ENCODE measurements at places on chromosomes 2 and 18.

GRCh38 chr2:37816036-37816435 is 109.1 kb upstream of the RMDN2 start:
- no peak for DNase-seq

DNA sequence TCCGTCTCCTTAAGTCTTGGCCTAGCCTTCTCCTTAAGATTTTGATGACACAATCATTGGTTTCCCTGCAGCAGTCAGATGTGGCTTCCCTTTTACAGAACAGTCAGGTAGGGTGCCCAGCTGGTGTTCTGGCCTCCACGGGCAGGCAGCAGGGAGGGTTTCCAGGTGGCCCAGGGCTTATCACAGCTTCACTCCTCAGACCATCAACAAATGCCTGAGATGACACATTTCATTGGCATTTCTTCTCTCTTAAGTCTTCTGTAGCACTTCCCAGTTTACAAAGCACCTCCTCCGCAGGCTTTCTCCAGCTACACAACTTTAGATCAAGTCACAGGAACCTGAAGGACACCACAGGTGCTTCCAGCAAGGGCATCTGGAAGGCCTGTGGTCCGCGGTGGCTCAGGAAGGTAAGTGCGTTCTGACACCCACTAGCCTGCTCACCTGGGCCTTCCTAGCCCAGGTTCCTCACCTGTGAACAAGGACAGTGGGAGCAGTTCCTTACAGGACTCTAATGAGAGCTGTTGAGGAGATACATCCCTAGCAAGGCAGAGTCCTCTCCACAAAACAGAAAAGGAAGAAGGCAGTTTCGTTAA is 37.6 kb downstream of the PTPN18 start:
- DNase-seq = no peak

DNA sequence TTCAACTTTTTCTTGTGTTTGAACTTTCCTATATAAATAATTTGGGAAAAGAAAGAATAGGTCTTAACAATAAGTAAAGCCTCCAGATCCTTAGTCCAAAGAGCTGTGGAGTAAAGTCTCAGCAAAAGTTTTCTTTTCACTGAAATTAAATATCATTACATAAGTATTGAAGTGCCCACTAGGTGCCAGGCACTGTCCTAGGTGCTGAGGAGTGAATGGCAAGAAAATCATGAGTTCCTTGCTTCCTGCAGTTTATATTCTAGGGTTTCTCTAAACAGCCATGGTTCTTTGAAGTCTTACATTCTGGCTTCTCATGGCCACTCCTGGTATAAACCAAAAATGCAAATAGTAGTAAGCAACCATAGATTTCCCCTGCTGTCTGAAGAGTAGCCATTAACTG is 59.7 kb downstream of the SPP2 start:
- DNase-seq = no peak

- no peak for DNase-seq
These were observed 352.0 kb downstream of the RNF144A start for GRCh38 chr2:7269106-7269643.

DNA sequence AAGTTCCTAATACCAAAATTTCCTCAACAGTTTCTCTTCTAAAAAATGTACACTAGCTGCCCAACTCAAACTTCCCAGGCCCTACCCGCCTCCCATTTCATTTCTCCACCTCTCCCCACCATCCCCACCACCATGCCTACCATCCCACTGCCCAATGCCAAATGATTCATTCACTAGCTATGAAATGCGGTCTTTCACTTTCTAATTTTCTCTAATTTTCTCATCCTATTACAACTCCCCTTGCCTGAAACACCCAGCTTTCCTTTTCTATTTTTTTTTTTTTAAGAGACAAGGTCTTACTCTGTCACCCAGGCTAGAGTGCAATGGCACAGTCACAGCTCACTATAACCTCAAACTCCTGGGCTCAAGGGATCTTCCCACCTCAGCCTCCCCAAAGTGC is 38.4 kb downstream of the KIDINS220 start:
- DNase-seq = no peak

- no peak for DNase-seq
These were observed 37.1 kb downstream of the RNF152 start for GRCh38 chr18:61855449-61856378.

DNA sequence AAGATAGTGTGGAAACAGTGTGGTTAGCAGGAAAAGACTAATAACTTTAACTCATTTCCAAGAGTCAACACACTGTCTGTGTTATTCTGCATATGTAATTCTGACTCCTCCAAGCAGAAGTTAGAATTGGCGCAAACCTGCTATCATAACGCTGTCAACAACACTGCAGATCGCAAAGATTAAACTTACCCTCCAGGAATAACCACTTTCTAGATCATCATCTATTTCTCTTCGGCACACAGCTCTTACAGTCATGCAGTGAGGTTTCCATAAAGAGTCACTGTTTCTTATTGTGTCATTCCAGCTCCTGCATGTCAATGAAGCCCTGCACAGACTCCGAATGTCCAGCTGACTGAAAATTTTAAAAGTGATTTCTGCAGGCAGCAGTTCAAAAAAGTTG is 2.4 kb downstream of the FBXO48 start:
- DNase-seq = no peak

GRCh38 chr2:10584843-10585475 is 104.8 kb downstream of the NOL10 start:
- DNase-seq = peak; percentile 89

DNA sequence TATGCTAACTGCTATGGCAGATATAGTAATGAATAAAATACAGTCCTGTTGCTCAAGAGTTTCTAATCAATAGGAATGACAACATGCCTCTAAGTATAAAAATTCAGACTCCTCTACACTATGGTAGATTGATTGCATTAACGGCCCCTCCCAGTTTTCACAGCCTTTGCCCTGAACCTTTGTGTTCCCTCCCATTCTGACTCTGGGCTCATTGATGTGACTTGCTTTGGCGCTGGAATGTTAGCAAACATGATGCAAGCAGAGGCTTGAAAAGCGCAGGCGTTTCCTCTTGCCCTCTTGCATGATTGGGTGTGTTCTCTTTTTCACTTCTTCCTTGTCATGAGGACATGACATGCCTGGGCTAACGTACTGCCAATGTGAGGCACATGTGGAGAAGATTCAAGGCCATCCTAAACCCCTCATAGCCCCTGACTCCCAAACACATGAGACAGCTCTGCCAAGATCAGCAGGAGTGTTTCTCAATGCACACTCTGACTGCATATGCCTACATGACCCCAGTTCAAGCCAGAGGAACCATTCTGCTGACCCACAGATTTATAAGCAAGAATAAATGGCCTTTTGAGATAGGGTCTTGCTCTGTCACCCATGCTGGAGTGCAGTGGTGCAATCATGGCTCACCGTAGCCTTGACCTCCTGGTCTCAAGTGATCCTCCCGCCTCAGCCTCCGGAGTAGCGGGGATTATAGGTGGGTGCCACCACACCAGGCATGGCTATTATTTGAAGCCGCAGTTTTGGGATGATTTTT is 49.7 kb upstream of the CD28 start:
- DNase-seq = peak; percentile 33

GRCh38 chr2:98004047-98004446 is 8.3 kb upstream of the TMEM131 start:
- DNase-seq = no peak

- DNase-seq = no peak
These were observed 50.9 kb downstream of the REEP1 start for GRCh38 chr2:86286516-86286915.

- DNase-seq = no peak
These were observed at the start of gene PLEK for GRCh38 chr2:68365087-68365486. Gene PLEK, plus strand, starts transcription at chr2:68365282. Its CDS starts 70 bp downstream, at chr2:68365352.

DNA sequence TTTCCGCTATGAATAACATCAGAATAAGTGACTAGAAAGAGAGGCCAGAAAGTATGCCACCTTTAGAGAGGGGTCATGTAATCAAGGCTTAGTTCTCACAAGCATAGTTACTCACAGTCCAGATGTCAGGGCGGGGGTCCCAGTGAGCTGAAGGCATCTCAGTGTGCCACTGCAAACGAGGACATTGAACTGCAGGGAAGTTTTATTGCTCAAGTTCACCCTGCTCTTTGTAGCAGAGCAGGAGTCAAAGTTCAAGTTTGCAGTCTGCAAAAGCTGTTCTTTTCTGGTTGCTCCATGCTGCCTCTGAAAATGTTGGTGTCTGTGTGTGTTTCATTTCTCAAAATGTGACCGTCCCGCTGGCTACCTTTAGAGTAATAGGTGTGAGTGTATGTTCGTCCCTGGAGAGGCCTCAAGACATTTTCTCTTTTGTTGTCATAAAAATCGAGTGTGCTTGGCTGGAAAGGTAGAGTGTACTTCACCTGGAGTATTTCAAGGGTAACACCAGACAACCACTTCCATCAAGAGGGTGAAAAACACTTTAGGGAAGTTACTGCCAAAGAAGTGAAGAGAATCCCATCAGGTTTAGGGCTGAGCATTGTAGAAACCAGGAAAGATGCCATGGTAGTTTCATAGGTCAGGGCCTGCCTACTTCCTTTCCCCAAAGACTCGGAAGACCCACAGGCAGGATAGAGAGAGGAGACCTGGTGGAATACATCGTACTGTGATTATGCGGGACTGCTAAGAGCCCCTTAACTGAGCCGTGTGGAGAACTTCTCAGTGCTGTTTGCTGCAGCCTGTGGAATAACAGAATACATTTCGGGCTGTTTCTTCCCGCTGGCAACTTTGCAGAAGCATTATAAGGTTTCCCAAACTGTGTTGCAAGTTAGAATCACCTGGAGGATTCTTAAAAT is 89.9 kb downstream of the LYPD6 start:
- DNase-seq = peak; percentile 5

- DNase-seq = no peak
These were observed 459.9 kb downstream of the PIK3C3 start for GRCh38 chr18:42414756-42415454.

DNA sequence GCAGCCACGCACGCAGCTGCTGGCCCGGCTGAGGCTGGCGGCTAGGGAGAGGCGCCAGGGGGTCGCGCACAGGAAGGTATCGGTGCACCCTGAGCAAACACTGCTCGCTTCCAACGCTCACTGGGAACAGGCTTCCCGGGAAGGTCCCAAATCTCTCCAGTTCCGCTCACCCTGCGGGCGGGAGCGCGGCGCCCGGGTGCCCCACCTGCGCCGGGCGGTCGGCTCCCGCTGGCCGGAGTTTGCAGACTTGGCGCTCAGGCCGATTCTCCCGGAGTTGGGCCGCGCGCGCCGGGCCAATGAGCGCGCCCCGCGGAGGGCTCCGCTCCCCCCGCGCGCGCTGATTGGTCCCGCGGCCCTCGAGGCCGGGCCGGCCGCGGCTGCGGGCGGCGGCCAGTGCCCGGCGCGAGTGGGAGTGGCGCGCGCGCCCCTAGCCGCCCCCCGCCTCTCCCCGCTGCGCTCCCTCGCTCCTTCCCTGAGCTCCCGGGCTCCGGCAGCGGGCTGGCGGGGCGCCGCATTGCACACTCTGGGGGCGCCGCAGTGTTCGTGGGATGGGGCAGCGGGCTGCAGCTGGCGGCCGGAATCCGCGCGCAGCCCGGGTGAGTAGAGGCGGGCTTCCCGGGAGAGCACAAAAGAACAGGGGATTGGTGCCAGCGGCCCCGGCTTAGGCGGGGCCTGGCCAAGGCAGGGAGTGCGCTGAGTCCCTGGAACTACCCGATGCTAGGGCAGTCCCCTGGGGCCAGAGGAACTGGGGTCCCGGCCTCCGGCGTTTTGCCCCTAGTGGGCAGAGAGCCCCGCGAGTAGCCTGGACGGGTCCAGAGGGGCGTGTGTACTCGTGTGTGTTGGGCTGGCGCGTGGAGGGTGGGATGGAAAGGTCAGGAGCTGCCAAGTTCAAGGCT is at the start of gene LYPD6:
TSS of gene LYPD6 (plus strand) at position 461 of the 896 bp plus-strand sequence. CDS start 107,122 bp downstream, outside the sequence.
- DNase-seq = peak; percentile 97

DNA sequence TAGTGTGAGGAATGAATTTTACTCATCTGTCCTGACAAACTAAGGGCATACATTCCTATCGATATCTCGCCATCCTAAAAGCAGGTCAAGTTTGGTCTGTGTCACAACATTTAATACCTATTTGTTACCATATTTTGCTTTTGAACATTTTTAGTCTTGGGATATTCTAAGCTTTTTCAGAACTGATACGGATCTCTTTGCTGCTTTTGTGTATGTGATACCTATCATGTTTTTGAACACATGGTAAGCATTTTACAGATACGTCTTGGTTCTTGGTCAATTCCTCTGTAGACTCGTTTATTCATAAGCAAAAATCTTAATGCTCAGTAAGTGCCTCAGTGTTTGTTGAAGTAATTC is 592 bp downstream of the ZNF397 start:
- DNase-seq = no peak

GRCh38 chr18:74331404-74331803 is 15.8 kb downstream of the C18orf63 start:
- peak; percentile 48 for DNase-seq

DNA sequence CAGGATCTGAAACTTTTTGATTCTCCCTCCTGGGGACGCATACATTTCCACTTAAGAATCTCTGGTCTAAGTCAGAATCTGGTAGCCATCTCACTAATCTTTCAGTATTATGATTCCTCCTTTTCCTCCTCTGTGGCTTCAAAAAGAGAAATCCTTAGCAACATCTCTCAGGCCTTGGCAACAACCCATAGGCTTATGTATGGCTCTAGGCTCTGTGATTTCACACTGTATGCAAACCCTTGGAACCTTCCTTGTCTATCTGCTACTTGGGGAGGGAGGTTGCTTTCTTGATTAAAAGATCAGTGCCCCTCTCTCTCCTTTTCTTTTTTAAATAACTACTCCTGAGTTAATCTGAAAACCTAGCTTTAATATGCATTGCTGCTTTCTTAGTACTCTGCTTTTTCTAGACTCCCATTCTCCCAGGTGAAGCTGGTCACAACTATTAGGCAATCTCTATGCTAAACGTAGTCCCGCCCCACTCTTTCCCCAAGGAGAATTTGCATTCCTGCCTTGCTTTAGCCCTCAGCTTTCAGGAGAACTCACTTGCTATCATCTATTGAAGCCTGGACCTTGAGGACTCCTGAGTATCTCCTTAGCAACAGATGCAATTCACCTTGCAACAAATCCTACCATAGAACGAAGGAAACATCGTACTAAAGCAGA is 72.2 kb upstream of the L3MBTL4 start:
- no peak for DNase-seq

DNA sequence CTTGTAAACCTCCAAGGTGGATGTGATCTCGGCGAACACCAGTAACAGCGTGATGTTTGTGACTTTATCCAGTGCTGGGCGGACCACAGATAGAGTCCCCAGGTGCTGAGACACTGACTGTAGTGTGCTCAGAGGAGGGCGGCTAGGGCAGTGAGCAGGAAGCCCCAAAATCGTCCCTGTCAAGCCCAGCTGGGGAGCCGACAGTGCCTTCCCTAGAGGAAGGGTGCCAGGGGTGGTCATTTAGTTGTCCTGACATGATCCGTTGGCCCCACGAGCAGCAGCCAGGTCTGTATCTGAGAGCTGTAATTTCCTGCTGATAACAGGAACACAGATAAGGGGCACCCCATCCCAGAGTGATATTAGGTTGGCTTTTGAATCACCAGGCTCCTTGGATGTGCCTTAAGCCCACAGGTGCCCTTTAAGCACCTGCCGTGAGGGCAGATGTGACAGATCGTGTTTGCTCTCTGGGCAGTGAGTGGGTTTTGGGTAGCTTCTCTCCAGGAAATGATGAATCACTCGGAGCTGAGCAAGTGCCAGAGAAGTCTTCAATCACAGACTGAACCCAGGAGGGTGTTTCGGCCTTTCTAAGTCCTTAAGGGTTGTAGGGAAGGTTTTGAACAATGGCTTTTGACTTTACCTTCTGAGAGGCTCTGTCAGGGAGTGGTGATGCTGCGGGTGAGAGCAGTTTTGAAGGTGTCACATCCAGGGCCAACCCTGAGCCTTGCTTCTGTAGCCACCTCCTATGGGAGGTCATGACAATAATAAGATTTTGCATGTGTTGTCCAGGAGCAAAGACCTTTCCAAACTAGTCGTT is 7.7 kb downstream of the LPIN1 start:
- DNase-seq = peak; percentile 63

Measured in adipocyte (in vitro differentiated cells).